ENCODE measurements at places on chromosomes 11 and 22.

DNA sequence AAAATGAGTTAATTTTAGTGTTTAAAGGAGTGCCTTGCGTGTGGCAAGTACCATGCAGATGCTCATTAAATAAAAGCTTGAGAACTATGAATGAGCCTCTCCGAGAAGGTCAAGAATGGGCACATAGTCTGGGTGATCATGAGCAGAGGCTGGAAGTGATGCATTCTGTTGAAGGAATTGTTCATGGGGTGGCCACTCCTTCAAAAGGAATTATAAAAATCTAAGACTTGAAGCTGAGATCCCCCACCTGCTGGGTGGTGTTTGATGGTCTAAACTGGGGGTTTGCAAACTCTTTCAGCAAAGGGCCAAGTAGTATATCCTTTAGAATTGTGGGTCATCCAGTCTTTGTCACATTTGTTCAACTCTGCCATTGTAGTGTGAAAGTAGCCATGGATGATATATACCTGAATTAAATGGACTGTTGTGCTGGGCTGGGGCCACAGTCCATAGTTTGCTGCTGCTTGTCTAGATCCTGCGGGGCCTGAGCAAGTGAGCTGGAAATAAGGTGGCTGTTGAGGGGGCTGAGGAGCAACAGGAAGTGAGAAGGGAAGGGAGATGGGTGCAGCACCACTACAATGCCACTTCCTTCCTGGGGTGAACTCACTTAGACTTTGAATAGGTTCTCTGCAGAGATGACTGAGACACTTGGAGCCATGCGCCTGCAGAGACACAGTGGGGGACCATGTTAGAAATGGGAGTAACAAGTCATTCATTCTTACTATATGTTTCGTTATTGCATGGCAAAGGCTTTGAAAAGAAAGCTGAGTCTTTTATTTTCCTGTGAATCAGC is 179.0 kb downstream of the SNX19 start:
- no peak for DNase-seq

GRCh38 chr11:122170815-122171475 is 54.9 kb upstream of the BLID start:
- DNase-seq, result no peak

GRCh38 chr11:47466701-47467250 is 17.8 kb upstream of the RAPSN start:
- DNase-seq, result no peak

DNA sequence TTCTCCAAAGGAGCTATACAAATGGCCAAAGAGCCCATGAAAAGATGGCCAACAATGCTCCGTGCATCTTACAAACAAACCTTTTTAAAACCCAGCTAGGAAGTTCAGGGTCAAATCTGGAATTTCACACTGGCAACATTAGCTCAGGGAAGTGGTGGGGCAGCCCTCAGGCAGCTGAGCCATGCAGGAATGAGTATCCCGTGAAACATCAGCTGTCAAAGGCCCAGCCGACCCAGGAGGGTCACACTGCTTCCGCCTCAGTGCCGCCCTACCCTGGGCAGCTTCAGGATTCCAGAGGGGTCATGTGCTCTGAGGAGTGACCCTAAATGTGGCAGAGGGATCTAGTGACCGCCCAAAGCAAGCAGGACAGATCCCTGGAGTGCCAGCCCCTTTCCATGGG is 73.4 kb downstream of the LINC01488 start:
- DNase-seq, result no peak

GRCh38 chr22:16603448-16603768 is 10.8 kb upstream of the CCT8L2 start:
- no peak for DNase-seq

DNA sequence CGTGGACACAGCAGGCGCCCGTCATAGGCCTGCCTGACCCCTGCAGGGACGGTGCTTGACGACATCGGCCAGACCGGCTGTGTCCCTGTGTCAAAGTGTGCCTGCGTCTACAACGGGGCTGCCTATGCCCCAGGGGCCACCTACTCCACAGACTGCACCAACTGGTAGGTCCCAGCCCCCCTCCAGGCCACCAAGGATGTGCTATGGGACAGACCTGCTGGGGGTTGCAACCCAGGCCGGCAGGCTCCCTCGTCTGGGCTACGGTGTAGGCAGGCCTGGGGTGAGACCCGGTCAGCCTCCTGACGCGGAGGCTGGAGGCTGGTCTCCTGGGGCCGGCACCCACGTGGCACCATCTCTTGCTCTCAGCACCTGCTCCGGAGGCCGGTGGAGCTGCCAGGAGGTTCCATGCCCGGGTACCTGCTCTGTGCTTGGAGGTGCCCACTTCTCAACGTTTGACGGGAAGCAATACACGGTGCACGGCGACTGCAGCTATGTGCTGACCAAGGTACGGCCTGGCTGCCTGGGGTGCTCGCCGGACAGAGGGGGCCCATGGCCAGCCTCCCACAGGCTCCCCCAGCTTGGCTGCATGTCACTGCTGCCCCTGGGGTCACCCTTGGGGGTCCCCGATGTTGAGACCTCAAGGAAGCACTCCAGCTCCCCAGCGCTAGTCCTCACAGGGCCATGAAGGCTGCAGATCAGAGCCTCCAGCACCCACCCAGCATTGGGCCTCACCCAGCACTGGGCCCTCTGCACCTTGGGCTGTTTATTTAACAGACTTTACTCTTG is 7.7 kb downstream of the MUC5AC start:
- DNase-seq, result no peak

- no peak for DNase-seq
Observed at GRCh38 chr11:118628861-118629549, 21.6 kb downstream of the PHLDB1 start.

DNA sequence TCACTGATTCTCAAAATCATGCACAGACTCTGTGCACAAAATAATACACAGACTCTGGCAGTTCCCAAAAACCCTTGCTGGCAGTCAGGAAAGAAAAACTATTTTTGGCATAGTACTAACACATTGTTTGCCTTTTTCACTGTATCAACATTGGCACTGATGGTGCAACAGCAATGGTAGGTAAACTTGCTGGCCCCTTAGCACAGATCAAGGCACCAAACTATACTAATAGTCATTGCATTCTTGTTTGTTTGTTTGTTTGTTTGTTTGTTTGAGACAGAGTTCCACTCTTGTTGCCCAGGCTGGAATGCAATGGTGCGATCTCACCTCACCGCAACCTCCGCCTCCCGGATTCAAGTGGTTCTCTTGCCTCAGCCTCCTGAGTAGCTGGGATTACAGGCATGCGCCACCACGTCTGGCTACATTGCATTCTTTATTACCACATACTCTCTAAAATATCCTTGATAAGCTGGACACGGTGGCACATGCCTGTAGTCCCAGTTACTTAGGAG is 81.0 kb upstream of the SLC6A5 start:
- no peak for DNase-seq

DNA sequence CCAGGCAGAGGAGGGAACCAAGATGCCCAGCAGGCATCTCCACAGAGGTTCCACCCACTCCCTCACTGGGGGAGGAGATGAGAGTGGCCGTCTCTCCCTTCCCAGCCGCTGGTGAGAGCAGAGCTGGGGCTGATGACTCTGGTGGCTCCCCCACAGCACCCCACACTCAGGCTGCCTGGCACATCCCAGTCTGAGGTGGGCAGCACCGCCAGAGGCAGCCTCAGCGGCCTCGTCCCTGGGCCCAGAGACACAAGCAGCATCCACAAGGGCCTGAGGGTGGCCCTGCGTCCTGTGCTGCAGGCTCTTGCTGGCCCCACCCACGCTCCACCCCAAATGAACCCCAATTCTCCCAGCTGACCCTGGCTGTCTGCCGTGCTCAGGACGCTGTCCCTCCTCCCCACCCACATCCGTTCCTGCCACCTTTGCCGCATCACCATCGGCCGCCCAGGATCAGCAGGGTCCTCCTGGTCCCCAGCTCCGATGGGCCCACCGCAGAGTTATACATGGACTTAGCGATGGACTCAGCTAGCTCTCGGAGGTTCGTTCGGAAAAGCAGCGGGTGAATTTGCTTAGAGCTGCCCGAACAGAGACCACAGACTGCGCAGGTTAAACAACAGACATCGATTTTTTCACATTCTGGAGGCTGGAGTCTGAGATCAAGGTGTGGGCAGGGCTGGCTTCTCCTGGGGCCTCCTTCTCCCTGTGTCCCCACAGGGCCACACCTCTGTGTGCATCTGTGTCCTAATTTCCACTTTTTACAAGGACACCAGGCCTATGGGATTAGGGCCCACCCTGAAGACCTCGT is 20.2 kb upstream of the CTSD start:
- no peak for DNase-seq

DNA sequence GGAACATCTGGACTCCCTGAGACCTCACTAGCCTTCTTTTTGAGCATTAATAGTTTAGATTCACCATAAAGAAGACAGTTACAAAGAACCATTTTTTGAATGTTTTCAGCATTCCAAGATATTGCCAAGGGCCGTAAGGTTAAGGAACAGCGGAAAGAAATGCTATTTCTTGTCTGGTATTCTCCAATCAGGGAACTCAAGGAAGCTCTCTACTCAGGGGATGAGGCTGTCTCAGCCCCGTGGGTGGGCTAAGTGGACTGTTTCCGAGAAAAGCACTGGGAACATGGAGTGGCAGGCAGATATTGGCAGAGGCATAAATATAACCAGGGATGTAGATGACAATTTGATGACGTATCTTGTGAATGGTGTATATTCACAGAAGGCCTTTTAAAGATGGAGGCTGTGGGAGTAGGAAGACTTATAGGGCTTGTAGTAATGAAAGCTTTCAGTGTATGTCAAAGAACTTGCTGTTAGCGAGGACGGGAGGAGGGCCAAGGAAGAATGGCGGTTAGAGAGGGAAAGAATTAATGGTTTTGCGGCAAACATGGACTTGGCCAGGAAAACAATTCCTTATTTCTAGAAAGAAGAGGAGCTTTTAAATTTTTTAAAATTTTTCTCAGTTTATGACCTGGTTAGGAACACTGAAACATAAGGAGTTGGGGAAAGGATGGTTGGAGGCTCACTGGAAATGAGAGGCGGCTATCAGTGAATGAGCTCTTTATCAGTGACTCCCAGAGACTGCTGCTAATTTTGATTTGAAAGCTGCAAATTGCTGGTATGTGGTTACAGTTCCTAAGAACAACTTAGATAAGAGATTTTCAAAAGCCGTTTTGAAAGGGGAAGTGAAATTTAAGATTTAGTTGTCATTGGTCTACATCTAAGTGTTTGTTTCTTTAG is 64.6 kb downstream of the ST3GAL4 start:
- DNase-seq, result no peak

GRCh38 chr11:16225623-16226022 is 130.7 kb downstream of the SOX6 start:
- no peak for DNase-seq

DNA sequence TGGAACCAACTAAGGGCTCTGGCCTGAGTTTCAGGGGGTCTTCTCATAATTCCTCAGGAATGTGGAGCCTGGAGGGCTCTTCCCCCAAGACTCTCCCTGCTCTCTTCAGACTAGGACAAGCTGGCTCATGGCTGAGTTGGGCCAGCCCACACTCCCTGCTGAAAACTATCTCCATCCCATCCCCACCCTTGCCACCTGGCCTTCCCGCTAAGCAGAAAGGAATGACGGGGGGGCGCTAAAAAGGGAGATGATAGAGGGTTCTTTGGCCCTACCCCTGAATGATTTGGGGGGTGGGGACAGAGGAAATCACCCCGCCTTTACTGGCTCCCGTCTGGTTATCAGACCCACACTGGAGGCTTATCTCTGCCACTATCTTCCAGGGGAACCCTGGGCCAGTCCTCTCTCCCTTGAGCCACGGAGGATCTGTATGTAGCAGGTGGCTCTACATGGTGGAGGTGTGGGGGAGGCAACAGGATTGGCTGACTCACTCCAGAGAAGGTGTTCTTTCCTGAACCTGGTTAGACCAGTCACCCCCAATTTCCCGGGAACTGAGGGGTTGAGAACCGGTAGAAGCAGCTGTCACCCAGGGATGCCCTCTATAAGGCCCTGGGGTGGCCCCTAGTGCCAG is 5.7 kb downstream of the SMTN start:
- DNase-seq, result no peak

- no peak for DNase-seq
Observed at GRCh38 chr22:19703869-19704268, 10.4 kb upstream of the SEPTIN5 start.

Data from activated T-helper 1 cell treated with Interleukin-2 at 50 U/mL for 16 hours (primary cell).